ENCODE measurements at places on chromosomes 1 and 21.

DNA sequence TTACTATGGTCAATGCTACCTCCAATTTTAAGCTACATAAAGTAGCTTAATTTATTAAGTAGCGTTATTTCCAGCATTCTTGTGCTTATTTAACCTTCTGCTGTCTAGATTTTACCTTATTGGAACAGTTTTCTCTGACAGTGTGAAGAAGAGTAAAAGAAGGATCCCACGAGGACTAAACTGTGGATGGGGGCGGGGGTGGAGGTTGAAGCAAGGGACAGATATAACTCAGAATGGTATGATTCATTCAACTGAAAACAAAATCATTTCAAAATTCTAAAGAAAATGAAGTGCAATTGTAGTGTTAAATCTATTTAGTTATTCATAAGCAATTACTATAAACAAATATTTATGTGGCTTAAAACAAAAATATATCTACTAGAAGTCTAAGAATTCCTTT is 11.5 kb upstream of the VAV3 start:
- no peak for DNase-seq

GRCh38 chr1:172450524-172450885 is 6.6 kb upstream of the PIGC start:
- DNase-seq = no peak

GRCh38 chr1:172602706-172603105 is 56.2 kb upstream of the FASLG start:
- no peak for DNase-seq

GRCh38 chr1:159071970-159072582 is 4.5 kb downstream of the AIM2 start:
- no peak for DNase-seq

GRCh38 chr21:25664491-25664931 is 25.5 kb downstream of the JAM2 start:
- DNase-seq = no peak

DNA sequence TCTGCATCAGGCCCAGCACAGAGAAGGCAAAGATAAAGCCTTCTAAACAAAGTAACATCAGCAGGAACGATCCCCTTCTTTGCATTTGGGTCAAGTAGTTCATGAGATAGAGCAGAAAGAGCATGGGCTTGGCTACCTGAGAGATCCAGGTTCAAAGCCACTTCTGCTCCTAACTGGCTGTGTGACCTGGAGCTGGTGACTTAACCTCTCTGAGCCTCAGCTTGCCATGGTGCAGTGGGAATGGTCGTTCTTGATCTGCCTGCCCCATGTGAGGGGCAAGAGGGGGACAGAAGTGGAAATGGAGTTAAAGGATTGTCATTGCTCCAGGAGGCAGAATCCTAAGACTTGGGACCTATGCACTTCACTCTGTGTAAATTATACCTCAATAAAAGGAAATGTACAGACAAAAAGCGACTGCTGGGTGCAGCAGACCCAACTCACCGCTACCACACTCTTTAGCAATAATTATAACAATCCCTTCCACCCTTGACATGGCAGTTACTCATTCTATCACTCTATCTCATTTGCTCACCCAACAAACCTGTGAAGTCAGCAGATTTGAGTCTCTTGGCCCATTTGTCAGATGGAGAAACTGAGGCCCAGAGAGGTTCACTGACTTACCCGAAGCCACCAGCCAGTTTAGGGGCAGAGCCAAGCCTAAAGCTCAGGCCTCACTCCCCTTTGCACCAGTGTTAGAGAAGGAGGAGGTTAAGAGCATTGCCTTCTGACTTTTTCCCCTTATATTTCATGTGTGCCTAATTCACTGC is 1.5 kb upstream of the MATN1 start:
- no peak for DNase-seq

- DNase-seq = peak; percentile 30
Observed at GRCh38 chr1:40612345-40612831, 53.1 kb downstream of the RIMS3 start.

GRCh38 chr21:28310171-28310685 is 682.4 kb downstream of the LTN1 start:
- no peak for DNase-seq

GRCh38 chr1:109152196-109152595 is 38.3 kb downstream of the ELAPOR1 start:
- DNase-seq = no peak

GRCh38 chr1:39816415-39817090 is 27.9 kb upstream of the BMP8B start:
- no peak for DNase-seq

DNA sequence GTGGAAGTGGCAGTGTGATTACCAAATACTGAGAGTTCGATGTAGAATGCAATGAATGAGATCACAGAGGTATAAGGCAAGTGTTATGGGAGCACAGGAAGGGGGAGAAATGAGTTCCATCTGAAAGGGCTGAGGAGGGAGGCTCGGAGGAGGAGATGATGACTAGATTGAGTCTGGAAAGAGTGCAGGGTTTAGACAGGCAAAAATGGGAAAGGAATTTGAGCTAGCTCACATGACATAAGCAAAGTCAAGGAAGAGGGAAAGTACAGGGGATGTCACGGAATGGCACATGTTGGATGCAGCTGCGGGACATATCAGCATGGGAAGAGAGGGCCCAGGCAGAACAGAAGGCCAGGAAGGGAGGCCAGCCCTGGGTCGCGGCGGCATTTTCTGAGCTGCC is 132.7 kb downstream of the RUNX1 start:
- no peak for DNase-seq

DNA sequence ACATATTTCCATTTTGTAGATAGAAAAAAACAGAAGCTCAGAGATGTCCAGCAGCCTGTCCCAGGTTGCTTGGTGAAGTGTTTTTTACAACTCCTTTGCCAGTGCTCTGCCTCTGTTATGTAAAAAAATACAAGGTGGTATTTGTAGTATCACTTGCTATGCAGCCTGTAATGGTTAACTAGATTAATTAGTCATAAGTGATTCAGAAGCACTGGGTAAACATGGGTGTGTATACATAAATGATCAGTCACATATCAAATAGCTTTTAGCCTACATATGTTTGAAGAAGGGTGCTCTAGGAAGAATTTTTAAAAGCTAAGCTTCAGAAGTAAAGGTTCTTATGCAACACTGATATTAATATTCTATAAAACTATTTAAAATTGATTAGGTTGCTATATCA is 70.0 kb upstream of the MAGI3 start:
- no peak for DNase-seq

- no peak for DNase-seq
Observed at GRCh38 chr1:9086796-9087195, 17.4 kb upstream of the SLC2A5 start.

GRCh38 chr1:198408716-198409115 is 131.8 kb downstream of the ATP6V1G3 start:
- no peak for DNase-seq

- no peak for DNase-seq
Observed at GRCh38 chr1:83828456-83828855, 170.5 kb downstream of the TTLL7 start.

DNA sequence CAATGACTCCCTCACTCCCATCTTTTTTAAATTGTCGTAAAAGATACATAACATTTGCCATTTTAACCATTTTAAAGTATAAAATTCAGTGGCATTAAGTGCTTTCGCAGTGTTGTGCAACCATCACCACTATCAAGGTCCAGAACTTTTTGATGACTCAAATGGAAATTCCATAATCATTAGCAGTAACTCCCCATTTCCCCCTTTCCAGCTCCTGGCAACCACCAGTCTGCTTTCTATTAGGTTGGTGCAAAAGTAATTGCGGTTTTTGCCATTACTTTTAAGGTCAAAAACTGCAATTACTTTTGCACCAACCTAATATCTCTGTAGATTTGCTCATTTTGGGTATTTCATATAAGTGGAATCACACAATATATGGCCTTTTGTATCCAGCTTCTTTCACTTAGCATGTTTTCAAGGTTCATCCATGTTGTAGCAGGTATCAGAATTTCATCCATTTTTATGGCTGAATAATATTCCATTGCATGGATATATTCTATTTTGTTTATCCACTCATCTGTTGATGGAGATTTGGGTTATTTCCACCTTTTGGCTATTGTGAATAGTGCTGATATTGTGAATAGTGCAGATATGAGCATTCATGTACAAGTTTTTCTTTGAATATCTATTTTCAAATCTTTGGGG is 159.7 kb downstream of the HIVEP3 start:
- no peak for DNase-seq

DNA sequence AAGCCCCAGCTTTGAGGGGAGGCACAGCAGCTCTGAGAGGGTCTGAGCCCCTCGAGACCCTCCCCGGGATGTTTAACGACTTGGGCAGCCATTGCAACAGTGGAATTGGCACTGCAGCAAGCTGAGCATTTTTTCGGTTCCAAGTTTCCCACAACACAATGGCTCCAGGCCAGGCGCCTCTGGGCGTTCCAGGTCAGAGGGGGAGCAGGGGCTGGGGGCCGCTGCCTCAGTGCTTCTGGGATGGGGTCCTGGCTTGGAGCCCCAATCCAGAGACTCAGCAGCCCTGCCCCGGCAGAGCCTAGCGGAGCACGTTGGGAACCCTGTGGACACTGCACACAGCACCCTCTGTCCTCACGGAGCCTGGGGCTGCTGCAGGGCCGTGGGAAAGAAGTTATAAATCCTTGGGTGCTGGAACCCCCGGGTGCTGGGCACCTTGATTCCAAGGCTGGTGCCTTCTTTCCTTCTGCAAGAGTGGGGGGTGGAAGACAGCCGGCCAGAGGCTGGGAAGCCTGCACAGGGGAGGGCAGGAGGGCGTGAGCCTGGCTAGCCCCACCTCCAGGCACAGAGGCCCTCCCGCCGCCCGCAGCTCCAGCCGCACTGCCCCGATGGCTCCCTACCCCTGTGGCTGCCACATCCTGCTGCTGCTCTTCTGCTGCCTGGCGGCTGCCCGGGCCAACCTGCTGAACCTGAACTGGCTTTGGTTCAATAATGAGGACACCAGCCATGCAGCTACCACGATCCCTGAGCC is 50.1 kb downstream of the COL18A1 start:
- DNase-seq = no peak

GRCh38 chr1:197776351-197777105 is 1.2 kb upstream of the DENND1B start:
- DNase-seq = no peak

DNA sequence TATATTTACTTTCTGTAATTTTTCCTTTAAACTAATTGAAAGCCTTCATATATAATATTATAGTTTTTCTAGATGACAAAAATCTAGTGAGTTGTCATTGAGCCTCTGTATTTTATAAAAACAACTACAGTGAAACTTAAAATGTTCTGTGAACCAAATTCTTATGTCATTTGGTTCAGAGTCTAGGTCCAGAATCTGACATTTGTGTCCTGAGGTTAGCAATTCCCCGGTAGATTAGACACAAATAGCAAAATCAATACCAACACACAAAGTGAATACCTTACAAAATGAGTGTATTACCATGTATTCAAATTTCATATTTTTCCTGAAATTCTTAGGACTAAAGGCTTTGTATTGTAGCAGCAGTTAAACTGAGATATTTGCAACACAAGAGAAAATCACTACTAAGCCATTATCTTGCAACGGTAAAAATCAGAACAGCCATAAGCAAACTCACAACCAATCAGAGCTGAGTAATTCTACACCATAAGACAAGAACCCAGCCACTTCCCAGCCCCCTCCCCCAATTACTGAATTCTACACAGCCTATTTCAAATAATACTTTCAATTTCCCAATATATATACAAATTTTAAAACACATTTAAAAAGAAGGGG is 573.5 kb downstream of the SMYD3 start:
- DNase-seq = no peak

GRCh38 chr1:58862728-58863385 is 79.0 kb upstream of the JUN start:
- no peak for DNase-seq

GRCh38 chr1:114033961-114034360 is 54.7 kb downstream of the OLFML3 start:
- DNase-seq = no peak

GRCh38 chr1:184838504-184838951 is 83.9 kb upstream of the EDEM3 start:
- no peak for DNase-seq

DNA sequence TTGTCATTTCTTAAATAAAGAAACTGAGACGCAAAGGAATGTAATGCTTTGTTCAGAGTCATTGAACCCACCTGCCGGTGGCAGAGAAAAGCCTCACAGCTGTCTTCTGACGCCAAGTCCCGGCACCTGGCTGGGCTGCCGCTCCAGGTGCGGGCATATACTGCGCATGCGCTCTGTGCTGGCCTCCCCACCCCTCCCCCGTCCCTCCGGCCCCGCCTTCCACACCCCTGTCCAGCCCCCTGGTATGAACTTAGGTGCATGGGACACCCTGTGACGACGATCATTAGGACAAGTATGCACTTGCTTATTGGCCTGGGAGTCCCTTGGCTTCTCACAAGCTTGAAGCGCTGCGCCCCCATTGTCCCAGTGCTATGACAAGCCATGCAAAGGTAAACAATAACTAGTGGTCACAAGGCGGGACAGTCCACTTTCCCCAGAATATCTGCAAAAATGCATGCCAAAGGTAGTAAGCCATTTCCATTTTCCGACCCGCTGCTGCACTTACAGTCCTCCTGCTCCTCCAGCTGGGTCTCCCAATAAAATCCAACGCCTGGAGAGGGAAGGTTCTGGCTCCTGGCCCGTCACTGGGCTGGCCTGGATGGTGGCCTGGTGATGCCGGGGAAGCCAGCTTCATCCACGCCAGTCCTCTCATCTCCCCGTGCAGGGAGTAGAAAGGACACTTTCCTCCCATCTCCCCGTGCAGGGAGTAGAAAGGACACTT is 100.4 kb downstream of the PSMG1 start:
- no peak for DNase-seq

GRCh38 chr1:199955235-199955634 is 72.3 kb upstream of the NR5A2 start:
- DNase-seq = no peak

- DNase-seq = no peak
Observed at GRCh38 chr1:31432592-31433395, 19.8 kb downstream of the SERINC2 start.

- DNase-seq = no peak
Observed at GRCh38 chr1:10714337-10715114, 81.9 kb downstream of the CASZ1 start.

DNA sequence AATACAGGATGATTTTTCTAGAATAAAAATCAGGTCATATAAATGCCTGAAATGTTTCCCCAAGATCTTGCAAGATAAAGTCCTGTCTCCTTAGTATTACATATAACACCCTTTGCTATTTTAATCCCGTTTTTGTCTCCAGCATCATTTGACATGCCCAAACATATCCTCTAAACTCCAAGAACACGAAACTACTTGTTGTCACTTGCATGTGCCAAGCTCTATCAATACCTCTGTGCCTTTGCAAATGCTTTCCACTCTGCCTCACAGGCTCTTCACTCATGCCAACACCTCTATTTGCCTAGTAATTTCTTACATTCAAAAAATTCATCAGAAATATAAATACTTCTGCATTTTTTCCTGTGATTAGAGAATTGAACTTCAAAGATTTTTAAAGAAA is 37.9 kb downstream of the LRRIQ3 start:
- DNase-seq = no peak

Measured in stimulated activated CD8-positive, alpha-beta memory T cell treated with anti-CD3 and anti-CD28 coated beads, Interleukin-7, amount 100 ng/mL, for 24 hours (primary cell).